ENCODE measurements at places on chromosomes 7 and 10.
A peak's percentile ranks its signal among the peaks of the same experiment; 100 is the strongest.

DNA sequence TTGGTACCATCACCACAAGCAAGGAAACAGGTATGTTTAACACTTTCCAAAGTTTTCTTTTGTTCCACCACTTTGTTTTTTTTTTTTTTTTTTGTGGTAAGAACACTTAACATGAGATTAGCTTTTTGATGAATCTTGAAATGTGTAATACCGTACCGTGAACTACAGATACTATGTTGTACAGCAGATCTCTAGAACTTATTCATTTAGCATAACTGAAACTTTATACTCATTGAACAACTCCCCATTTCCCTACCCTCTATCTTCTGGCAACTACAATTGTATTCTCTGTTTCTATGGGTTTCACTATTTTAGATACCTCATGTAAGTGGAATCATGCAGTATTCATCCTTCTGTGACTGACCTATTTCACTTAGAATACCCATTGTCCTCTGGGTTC, 162.7 kb upstream of the ITGB1 start:
- no peak for DNase-seq

- DNase-seq: no peak
Observed at GRCh38 chr7:20200971-20201370, 16.2 kb downstream of the MACC1 start.

- peak; percentile 49 for DNase-seq
Observed at GRCh38 chr7:132138817-132139216, 437.5 kb downstream of the PLXNA4 start.

DNA sequence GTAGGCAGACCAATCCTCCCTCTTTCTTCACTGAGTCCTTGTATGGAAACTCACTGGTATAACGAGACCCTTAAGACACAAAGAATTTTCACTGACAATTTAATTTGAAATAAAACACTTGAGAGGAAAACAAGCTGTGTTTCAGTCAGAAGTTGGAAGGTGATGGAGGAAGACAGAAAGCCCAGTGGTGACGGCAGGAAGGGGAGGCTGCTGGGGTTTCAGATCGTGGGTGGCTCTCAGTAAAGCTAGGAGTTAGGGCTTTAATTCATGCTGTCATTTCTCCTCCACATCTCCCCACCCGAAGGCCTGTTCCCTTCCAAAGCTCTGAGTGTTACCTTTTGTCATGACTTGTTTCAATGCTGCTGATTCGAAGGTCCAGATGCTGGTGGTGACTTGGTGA, 605.2 kb upstream of the DPP6 start:
- DNase-seq: no peak

DNA sequence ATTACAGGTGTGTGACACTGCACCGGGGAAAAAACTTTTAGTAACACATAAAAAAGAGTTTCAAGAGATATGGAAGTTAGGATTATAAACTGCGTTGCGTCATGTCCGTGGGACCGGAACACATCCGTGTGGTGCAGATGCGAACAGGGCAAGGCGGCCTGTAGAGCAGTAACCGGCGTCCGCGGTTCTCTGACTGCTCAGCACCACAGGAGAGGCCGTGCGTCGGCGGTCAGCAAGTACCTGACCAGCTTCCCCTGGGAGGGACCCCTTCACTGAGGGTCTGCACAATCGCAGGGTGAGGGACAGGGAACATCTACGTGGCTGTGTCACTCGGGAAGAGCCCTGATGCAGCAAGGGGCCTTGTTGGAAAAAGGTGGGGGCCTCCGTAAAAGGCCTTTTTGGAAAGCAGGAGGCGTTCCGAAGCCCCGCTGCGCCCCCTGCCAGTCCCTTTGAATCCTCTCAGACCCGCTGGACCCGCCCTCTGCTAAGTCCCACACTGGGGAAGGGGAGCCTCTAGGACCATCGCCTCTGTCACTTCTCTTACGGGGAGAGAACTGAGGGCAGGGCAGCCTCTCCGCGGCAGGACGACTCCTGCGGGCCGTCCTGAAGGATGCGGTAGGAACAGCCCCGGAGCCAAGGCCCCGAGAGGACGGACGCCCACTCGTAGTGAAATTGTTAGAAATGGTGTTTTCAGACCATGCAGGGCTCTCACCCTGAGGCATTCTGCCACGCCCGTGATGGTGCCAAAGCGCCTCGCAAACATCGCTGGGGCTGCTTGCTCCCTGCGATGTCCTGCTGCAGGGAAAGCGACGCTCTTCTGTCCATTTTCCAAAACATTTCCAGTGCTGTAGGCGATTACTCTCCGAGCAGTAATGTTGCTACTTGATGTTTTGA, 771.6 kb upstream of the COBL start:
- no peak for DNase-seq

GRCh38 chr10:79479283-79479909, 32.9 kb upstream of the EIF5AL1 start:
- DNase-seq: no peak

DNA sequence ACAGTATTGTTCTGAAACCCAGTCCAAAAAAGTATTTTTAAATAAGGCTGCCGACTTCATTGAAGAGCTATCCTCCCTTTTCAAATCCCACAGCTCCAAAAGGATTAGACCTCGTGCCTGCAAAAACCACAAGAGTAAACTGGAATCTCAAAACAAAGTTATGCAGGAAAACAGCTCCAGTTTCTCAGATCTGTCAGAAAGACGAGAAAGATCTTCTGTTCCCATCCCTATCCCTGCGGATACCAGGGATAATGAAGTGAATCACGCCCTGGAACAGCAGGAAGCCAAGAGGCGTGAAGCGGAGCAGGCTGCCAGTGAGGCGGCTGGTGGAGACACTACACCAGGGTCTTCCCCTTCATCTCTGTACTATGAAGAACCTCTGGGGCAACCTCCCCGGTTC, 12.6 kb downstream of the MYPN start:
- DNase-seq: no peak

DNA sequence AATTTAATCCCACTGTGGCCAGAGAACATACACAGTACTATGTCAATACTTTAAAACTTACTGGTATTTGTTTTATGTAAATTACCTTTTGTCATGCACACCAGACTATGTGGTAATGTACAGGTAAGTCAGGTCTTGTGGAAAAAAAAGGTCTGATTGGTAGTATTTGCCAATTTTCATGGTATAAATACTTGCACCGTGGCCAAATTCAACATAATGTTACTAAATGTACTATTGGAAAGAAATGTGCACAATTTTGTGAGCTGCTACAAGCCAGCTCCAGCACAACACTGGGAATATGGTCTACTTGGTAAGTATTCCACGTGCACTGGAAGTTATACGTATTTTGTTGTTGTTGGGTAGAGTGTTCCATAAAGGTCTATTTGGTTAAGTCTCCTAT, 392.5 kb downstream of the RPS24 start:
- no peak for DNase-seq

- no peak for DNase-seq
Observed at GRCh38 chr7:83941300-83941699, 253.3 kb downstream of the SEMA3A start.

GRCh38 chr7:12373580-12374263, 29.9 kb downstream of the VWDE start:
- no peak for DNase-seq

DNA sequence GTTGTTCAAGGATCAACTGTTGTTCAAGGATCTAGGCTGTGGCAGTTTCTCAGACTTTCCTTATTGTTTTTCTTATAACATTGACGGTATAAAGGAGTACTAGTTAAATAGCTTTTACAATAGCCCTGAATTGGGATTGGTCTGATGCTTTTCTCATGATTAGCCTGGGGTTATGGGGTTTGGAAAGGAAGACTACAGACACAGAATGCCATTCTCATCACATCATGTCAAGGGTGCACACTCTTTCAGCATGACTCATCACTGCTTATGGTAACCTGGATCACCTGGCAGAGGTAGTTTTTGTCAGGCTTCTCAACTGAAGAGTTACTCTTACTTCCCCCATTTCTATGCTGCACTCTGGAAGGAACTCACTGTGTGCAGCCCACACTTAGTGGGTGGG, 194.2 kb upstream of the NPSR1 start:
- DNase-seq: peak; percentile 30

DNA sequence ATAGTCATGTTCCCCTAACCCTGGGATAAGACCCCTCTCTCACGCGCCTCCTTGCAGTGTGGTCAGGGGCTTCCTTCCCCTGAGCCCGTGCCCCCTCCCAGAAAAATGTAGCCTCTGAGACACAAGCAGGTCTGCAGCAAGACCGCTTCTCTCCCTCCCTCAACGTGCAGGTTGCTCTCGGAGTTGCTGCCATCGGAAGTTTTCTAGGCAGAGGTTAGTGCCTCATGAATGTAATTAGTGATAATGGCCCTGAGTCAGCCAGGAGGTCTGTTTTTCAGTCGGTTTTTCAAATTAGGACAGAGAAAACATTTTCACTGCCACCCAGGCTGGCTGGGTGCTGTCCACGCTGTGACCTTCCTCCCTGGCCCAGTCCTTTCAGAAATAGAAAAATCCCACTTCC, 43.2 kb upstream of the PRLHR start:
- no peak for DNase-seq

GRCh38 chr7:98210513-98211220, 572 bp upstream of the BHLHA15 start:
- DNase-seq: no peak

- no peak for DNase-seq
Observed at GRCh38 chr7:27283558-27283957, 41.0 kb downstream of the EVX1 start.

DNA sequence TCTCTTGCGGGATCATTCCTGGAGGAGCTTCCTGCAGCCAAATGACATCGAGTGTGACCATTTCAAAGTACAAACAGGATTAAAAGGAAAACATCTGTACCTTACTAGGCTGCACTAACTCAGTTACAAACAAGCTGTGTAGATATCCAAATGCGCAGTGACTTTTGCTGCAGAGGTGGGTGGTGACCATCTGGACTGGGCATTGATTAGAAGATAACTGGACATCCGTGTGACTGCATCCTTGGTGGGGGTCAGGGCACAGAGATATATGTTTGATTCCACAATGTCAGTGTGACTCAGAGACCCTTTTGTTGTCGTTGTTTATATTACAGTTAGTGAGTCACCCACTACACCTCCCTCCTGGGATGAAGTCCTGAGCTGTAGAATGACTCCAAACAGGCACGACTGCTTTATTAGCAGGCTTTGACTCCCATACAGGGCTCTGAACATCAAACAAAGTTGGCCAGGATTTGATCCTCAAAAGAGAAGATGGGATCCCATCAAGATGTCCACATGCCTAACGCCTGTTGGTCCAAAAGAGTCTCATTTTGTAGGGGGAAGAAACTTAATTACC, 56.7 kb upstream of the SDK1 start:
- peak; percentile 73 for DNase-seq

DNA sequence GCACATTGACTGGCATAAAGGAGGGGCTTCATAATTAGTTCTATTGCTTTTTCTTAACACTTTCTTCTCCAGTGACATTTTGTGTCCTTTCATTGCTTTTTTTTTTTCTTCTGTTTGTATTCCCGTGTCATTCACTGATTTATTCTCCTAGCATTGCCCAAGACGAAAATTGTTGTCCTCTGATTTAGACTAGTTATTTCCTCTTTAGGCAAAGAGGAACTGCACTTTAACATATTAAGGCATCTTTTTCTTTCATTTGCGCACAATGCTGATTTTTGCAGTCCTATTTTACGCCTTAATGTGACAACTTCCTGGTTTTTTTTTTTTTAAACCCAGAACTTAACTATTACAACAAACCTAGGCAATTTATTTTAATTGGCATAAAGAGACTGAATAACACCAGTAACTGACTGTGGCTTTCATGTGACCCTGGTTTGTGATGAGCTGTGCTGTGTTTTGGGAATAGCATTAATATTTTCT, 39.7 kb downstream of the ARID5B start:
- no peak for DNase-seq

DNA sequence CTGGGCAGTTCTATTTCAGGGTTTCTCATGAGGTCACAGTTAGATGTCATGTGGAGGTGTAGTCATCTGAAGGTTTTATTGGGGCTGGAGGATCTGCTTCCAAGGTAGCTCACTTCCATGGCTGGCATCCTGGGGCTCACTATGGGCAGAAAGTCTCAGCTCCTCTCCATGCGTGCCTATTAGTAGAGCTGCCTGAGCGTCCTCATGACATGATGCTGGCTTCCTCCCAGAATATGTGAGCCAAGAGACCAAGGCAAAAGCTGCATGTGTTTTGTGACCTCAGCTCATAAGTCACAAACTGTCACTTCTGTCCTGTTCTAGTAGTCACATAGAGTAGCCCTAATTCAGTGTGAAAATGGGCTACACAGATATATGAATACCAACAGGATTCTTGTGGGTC, 524.4 kb downstream of the SUGCT start:
- DNase-seq: no peak

GRCh38 chr7:129951226-129952085, 1.3 kb downstream of the UBE2H start:
- DNase-seq: no peak

GRCh38 chr7:106139265-106140251, 27.4 kb upstream of the SYPL1 start:
- DNase-seq: no peak

DNA sequence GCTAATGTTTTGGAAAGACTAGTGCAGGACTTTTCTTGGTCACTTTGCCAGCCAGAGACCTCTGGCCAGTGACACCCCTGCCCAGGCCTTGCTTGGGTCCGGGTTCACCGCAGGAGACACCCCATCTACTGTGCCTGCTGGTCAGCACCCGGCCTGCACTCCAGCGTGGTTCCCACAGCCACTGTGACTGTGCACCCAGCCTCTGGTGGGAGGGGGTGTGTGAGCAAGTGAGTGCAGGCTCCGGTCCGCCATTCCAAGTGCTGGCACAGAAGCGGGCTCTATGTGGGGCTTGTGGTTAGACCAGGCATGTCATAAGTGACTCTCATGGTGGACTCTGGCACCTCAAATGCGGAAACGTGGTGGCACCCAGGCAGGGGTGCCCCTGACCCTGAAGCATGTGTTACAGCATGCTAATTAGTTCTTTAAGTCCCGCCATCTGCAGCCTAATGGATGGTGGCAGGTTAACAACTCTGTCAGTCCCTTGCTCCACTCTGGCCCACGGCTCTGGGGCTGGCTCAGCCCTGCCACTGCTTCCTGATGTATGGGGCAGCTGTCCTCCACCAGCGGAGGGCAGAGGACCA, 311.9 kb upstream of the HGF start:
- no peak for DNase-seq

DNA sequence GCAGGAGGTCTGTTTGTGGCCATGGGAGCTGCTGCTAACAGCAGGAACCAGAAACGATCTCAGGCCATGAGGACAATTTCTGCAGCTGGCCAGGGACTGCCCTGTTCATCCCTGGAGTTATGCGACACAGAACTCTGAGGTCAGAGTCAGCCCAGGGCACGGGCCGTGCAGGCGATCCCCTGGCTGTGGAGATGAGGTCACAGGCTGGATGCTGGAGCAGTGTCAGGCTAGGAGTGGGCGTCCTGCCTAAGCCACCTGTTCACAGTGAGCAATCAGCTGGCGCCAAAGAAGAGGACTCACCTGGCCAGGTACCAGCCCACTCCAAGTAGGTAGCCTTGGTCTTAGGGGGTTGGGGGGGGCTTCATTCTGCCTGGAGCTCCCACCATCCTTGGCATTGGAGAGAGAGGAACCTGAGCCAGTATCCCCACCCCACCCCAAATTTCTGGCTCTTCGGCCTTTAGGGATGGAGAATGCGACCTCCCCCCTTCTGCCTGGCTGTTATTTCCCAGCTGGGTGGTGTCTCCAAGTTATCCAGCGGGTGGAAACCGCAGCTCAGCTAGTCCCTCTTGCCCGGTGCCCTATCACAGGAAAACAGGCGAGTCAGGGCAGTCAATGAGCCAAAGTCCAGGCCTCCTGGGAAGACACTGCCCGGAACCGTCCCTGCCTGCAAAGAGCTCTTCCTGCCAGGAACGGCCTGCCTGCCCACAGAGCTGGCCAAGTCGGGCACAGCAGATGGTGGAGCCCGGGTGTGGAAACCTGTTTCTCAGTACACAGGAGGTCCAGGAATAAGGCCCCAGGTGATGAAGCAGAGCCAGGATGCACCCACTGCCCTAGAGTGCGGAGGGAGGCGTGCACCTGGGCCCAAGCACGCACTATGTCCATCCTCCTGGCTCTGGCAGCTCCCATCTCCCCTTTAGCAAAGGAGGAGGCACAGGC, 1.8 kb upstream of the TTYH3 start:
- peak; percentile 77 for DNase-seq
